ENCODE measurements at places on chromosomes 7 and 10.

DNA sequence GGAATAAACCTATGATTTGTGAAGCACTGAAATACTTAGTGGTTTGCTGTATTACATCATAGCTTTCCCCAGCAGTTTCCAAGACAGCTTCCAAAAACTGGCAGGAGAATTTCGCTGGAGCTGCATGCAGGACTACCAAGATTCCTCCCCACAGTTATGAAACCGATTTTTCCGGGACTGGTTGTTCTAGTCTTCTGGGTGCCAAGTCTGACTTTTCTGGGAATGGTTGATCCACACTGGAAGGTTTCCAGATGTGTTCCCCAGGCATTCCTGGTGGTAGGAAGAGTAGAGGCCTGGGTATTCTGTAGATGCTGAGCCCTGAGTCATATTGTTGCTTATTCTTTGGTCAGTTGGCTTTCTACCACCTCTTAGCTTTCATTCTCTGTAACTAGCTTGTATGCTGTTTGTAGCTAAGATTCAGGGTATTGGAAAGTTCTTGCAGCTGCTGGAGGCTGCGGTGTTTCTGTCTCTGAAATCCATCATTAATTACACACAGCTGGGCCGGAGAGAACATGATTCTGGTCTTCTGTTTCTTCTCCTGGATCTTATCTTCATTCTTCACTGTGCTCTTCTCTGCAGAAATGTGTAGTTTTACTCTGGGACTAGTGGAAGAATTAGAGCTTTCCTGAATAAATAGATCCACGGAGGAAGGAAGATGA is 6.3 kb downstream of the ABCC2 start:
- no peak for DNase-seq

DNA sequence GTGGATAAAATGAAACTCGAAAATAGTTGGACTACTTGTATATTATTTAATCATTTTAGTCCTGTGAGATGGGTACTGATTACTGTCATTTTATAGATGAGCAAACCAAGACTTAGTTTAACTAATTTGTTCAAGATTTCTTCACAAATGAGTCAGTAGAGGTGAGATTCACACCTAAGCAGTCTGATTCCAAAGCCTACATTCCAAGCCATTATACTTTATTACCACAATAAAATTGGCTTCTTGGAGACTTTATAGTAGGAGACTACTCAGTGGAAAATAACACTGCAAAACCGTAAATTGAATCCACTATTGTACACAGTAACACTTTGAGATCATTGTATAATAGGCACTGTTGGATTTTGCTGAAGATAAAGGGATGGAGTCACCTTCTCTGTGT is 2.2 kb downstream of the PHTF2 start:
- DNase-seq, result no peak

DNA sequence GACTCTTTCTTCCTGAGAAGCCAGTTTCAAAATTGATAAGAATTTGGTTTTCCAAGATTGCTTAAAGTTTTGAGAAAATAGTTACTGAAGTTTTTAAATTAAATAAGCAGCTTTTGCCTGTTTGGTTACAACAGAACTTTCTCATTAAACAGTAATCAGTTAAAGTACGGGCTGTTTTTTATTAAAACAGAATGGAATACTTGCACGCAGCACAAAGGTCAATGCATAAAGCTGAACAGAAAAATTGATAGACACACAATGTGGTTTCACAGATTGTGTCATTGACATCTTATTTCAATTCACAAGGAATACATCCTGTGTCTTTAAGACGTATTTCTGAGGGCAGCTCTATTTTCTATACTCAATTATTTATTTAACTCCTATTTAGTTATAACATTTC is 192.2 kb downstream of the PRKG1 start:
- DNase-seq, result no peak

GRCh38 chr7:99339595-99339994 is 13.9 kb downstream of the ARPC1A start:
- DNase-seq, result no peak

GRCh38 chr10:79318369-79318768 is 28.9 kb upstream of the PPIF start:
- no peak for DNase-seq

DNA sequence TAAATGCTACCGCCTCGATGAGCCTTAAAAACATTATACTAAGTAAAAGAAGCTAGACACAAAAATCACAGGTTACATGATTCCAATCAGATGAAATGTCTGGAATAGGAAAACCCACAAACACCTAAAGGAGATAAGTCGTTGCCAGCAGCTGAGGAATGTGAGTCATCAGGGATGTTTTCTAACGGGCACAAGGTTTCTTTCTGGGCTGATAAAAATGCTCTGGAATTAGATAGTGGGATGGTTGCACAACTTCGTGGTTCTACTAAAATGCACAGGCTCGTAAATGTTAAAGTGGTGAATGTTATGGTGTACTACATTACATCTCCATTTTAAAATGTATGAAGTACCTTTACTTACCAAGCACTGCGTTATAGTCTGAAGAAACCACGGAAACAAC is 9.7 kb downstream of the ABLIM1 start:
- DNase-seq, result no peak

GRCh38 chr7:70098905-70099672 is 500.8 kb downstream of the AUTS2 start:
- DNase-seq, result no peak

DNA sequence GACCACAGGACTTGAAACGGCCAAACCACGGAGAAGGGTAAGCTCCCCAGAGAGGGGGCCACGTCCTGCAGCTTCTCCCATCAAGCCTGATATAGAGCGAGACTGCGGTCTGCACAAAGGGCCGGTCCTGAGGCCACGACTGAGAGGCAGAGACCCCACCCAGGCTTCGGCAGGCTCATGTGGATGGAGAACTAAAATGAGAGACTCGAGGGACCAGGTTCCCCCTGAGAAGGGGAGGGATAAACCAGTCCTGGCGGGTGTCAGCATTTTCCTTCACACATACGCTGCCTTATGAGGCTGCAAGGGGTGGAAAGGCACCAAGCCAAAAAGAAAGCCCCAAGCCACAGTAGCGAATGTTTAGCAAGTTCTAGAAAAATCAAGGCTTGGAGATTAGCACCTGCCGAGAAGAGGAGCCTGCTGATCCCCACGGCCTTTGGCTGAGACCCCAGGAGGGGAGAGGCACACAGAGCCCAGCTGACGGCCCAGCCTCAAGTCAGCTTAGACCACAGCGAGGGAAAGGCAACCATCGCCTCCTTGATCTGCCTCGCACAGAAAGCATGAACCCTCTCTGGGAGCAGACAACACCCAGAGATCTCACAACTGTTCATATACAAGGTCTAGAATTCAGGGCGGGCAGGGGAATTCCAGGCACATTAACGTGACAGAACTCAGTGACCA is 92.6 kb upstream of the RNF32 start:
- peak; percentile 73 for DNase-seq

DNA sequence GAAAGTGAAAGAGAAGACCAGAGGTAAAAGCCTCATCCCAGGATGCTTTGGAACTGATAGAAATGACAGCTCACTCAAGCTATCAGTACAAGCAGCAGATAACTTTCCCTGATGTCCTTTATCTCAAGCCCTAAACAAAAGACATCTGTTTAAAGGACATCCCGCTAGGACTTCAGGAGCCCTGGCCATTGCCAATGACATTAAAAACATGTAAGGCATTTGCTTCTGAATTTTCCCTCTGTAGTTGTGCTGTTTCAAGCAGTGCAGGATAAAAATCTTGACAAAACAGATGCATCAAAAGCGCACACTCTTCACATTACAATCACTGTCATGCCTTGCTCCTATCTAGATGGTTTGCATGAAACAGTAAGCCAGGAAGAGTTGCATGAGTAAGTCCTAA is 159.8 kb downstream of the AOAH start:
- no peak for DNase-seq

DNA sequence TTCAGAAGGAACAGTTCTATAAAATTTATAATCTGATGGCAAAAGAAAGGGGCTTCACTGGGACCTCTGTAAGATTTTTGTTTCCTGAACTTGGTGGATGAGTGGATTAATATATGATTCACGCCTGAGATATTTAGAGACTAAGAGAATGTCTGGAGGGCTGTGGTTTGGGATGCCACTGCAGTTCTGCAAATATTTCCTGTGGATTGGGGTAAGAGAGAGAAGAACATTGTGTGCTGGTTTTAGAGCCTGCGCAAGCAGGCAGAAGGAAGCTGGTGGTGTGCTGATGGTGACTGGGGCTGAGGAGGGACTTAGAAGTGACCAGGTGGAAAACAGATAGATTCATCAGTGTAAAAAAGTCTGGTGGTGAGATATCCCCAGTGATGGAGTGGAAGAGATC is 87.0 kb downstream of the SUGCT start:
- DNase-seq, result peak; percentile 85

DNA sequence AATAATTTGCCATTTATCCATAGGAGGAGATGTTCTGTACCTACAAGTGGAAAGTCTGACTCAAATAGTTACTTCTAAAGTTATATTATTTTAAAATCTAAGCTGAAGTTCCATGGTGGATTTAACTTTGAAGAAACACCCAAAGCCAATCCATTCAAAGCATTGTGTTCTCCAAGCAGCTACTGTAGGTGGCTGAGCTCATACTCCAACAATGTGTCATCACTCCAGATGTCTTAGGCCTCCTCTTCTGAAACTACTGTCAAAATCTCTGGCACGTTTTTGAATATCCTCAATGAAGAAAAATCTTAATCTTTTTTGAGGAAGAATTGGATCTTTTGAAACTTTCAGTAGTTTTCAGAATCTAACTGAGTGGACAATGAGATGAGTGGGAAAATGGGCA is 169.1 kb downstream of the PTEN start:
- DNase-seq, result no peak

GRCh38 chr7:13748998-13749397 is 240.5 kb downstream of the ETV1 start:
- DNase-seq, result no peak

DNA sequence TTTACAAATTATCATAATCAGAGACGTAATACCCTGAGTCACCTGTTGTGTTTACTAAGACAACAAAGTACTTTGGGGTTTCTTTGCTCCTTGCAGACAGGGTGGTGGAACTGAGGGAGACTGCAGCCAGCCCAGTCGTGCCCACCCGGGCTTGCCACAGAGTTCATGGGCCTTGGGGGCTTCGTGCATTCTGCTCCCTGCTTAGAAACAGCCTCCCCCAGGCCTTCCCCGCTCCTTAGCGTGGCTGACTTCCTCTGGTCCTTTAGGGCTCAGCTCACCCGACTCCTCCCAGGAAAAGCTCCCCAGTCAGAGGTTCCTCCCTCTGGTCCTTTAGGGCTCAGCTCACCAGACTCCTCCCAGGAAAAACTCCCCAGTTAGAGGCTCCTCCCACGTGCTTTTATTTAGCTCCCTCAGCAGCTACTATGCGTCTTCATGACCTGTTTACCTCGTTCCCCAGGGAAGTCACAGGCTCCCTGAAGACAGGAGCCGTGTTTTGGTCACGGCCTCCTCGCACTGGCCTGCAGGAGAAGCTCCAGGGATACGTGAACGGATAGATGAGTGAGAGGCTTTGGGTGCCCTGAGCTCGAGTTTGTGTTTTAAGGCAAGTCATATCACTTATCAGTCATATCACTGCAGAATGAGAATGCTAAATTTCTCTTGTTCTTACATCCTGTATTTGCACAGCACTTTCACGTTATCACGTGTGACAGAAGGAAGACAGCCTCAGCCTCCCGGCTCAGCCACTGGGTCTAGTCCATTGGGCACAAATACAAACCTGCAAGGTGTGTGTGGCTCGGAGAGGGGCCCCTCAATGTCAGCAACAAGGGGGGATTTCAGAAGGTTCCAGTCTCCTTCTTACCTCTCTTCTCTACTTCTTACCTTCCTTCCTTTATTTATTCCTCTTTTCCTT is 52.7 kb upstream of the VIPR2 start:
- DNase-seq, result no peak

- DNase-seq, result no peak
These were observed 82.9 kb upstream of the STRIP2 start for GRCh38 chr7:129351320-129351719.

GRCh38 chr7:47605816-47606575 is 24.1 kb upstream of the TNS3 start:
- no peak for DNase-seq

- DNase-seq, result no peak
These were observed 131.1 kb upstream of the CHST15 start for GRCh38 chr10:124224331-124225028.

- no peak for DNase-seq
These were observed 174.0 kb downstream of the RAMP3 start for GRCh38 chr7:45331563-45331962.

- DNase-seq, result no peak
These were observed 202.6 kb upstream of the PPP2R2D start for GRCh38 chr10:131698232-131698631.

DNA sequence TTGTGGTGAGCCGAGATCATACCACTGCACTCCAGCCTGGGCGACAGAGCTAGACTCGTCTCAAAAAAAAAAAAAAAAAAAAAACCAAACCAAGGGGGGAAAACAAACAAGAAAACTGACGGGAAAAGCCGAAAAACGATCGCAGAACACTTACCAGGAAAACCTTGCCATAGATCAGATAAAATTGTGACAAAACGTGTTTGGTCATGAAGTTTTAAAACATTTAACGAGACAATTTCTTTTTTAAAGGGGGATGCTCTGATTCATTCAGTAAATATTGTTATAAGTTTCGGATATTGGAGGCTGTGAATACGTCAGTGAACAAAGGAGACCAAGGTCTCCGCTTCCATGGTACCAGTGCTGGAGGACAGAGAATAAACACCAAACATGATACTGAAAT is 77.3 kb downstream of the ARMC3 start:
- DNase-seq, result no peak

GRCh38 chr10:126525326-126525725 is 137.0 kb upstream of the ADAM12 start:
- peak; percentile 54 for DNase-seq

DNA sequence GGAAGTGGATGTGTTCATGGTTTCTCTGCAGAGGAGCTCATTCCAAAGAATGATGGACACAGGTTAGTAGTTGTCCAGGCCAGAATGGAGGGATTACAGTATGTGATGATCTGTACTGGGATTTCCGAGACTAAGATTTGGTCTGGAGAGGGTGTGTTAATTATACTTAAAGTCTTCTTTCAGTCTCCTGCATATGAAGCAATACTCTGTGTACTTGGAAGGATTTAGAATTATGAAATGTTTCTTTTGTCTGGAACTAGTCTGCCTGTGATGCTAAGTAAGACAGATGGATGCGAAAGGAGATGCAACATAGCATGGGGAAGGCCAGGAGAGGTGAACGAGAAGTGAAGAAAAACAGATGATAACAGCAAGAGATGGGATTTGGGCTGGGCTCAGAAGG is 305.1 kb upstream of the LYZL1 start:
- no peak for DNase-seq

DNA sequence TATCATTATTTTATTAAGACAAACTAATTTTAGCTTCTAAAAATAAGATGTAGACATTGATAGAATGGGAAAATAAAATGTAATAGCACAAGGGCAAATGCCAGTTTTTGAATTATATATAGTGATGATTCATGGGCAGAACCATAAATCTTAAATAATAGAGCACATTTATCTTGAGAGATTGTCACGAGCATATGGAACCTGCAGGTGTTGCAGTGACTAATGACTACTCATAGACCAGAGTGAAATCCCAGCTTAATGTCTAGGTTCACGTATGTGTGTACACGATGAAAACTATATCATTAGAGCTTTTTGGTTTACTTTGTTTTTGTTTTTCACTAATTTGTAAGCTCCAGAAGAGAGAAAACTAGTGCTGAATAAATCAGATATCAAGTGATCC is 150.2 kb upstream of the CACNA2D1 start:
- DNase-seq, result no peak

All from osteocyte (in vitro differentiated cells).